Adipose tissue (tissue), 3 donors: ENCODE measurements at places on chromosomes 7 and 10. TPM values are rescaled to one million over a fixed set of nuclear protein-coding genes. Genes with fewer than 3 reads are reported as not detected.

The TMEM139 gene
- 0.56 TPM for polyA plus RNA-seq

The CAMK1D gene
- 2.2 TPM for polyA plus RNA-seq

The C10orf95 gene
- polyA plus RNA-seq = not detected

The SLC26A3 gene
- 0.27 TPM for polyA plus RNA-seq

The CLDN4 gene
- polyA plus RNA-seq = 0.77 TPM

The PITX3 gene
- not detected for polyA plus RNA-seq

The TRIM74 gene
- not detected for polyA plus RNA-seq

The TMEM213 gene
- polyA plus RNA-seq = 0.15 TPM

The C10orf143 gene
- 7.1 TPM for polyA plus RNA-seq

The ZNF487 gene
- 4.2 TPM for polyA plus RNA-seq

The LIPM gene
- polyA plus RNA-seq = 0.04 TPM

The LRIT1 gene
- polyA plus RNA-seq = not detected

The CNTNAP2 gene
- 0.01 TPM for polyA plus RNA-seq

The NEUROG3 gene
- not detected for polyA plus RNA-seq

The PNLIPRP2 gene
- polyA plus RNA-seq = 0.91 TPM
